ENCODE measurements at places on chromosomes 3 and 15.

GRCh38 chr3:34357461-34357860, 559.0 kb downstream of the PDCD6IP start:
- no peak for DNase-seq

GRCh38 chr3:69612791-69613190, 126.5 kb upstream of the MITF start:
- no peak for DNase-seq

DNA sequence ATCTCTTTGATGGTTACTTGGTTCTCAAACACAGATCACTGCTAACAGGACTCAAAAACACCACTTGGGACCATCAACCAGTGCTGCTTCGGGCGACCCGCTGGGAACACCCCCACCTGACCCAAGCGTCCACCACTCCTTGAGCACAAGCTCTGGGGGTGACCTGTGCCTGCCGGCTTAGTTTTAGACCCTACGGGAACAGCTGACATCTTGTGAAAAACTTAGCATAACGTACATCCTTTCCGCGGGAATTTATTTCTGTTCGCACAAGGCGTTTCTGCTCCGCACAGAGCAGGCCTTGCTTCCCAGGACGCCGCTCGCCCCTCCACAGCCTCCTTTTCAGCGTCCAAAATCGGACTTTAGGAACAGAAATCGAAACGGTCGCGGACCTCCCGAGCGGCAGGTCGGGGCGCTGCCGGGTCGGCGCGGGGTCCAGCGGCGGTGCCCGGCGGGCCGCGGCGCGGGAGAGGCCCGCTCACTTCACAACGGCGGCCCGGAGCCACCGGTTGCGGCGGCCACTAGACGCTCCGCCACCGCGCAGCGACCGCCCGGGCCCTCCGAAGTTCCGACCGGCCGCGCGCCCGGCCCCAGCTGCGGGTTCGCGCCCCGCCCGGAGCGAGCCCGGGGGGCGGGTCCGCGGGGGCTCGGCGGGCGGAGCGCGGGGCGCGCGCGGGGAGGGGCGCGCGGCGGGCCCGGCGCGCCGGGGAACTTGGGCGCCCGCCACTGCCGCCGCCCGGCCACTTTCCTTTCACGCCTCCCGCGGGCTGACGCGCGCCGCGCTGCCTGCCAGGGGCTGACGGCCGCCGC, 959 bp downstream of the SFMBT1 start:
- DNase-seq = peak; percentile 46

GRCh38 chr3:156474560-156475389, 80.1 kb downstream of the SSR3 start:
- no peak for DNase-seq

GRCh38 chr15:66670762-66671580, 31.1 kb upstream of the SMAD6 start:
- no peak for DNase-seq

GRCh38 chr15:93289941-93290617, 201.1 kb upstream of the RGMA start:
- DNase-seq = no peak

DNA sequence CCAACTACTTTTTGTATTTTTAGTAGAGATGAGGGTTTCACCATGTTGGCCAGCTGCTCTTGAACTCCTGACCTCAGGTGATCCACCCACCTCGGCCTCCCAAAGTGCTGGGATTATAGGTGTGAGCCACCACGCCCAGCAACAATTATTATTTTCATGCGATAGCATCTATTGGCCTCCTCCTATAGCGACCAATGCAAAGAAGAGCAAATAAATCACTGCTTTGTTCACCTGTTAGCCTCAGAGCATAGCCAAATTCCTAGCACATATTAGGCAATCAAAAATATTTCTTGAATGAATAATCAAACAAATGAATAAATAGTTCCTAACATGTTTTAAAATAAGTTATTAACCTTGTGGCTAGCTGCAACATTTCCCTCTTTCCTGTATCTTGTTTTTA, 36.8 kb upstream of the TNFSF10 start:
- no peak for DNase-seq

GRCh38 chr3:77197408-77197807, 157.5 kb downstream of the ROBO2 start:
- no peak for DNase-seq

Data from activated CD4-positive, alpha-beta T cell treated with anti-CD3 and anti-CD28 coated beads, Interleukin-2, amount 50 U/mL, for 16 hours (primary cell).